ENCODE measurements at places on chromosomes 6 and 20.

DNA sequence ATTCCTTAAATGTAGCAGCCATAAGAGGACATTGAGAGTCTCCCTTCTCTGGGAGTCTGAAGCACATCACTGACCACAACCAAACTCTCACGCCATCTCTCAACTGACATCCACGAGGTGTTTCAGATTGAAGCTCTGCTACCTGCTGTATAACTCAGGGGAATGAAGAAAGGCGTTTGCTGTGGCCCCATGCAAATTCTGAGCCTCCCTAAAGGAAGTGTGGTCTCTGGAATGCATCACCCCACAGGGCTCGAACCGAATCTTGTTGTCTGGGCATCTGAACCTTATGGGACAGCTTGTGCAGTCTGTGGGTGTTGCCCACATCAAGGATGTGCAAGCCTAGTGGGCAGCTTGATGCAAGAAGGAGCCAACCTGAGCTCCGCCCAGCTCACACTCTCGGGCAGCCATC, 10.9 kb downstream of the PMEPA1 start:
- no peak for DNase-seq

DNA sequence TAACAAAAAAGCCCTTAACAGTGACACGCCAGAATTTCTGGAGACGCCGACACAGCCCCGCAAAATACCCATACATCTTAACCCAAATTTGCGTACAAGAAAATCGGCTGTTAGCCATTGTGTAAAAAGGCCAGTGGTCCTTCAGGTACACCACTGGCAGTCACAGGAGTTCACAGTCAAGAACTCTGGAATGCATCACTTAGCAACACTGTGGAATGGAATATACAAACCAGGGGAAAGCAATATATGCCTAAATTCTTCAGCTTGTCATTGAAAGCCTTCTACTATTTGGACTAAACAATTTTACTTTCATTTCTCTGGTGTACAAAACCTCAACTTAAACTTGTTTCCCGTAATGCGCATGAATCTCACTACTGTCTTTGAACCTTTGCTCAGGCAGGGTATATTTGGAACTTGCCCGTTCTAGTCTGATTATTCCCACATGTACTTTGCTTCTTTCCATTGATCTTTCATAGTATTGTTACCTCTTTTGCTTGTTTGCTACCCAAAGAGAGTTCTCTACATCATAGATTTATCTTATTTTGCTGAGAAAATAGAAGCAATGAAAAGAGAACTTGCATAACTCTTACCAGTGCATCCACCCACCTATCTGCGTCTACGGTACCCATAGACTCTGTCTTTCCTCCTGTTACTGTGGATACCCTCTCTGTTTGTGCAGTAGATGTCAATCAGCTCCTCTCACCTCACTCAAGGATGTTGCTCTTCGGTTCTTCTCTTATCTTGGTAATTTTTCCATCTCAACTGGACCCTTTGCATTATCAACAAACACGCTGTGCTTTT, at the start of gene ARMH2:
TSS of gene ARMH2 (minus strand) at position 178 of the 801 bp plus-strand sequence. CDS start at position 118, 60 bp downstream.
- no peak for DNase-seq

GRCh38 chr20:48706710-48707365, 121.0 kb downstream of the PREX1 start:
- no peak for DNase-seq

- DNase-seq: no peak
Observed at GRCh38 chr20:31870726-31871617, 538 bp downstream of the TTLL9 start.

DNA sequence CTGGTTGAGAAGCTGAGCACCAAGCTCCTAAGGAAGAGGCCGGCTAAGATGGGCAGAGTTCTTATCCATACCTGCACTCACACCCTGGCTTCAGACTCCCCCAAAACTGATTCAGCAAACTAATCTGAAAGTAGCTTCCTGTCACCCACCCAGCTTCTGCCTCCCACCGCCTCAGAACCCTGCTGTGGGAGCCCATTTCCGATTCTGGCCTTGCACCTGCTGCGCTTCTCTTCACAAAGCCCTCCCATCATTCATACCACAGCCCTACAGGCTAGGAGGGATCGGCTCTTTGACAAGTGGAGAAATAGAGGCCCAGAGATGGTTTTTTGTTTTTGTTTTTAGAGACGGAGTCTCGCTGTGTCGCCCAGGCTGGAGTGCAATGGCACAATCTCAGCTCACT, 28.7 kb downstream of the HM13 start:
- no peak for DNase-seq

DNA sequence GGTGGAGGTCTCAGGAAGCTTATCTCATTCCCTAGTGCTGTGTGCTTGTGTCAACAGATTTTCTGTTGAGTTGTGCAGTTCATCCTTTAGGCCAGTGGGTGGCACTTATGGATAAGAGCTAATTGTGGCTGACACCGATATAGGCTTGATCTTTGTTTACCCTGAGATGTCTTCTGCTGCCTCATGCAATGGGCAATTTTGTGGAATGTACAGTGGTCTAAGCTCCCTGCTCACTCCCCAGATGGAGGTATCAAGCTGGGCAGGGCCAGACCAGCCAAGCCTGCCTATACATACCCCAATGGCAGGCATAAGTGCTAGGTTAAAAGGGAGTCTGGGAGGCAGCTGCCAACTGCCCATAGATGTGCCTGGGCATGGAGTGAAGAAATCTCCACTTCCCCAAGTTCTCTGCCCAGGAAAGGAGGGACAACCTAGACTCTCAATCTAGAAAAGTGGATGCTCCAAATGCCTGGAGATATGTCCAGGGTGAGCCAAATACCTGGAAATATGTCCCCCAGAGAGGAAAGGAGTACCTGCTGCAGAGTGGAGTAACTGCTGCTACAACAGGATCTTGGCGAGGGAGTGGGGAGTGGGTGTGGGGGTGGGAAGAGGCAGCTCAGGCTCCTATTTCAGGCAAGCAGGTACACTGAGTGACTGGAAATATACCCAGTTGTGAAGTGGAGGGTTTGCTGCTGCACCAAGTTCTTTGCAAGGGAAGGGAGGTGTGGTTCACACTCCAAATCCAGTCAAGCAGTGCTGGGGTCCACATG, 53.2 kb upstream of the ARG1 start:
- peak; percentile 8 for DNase-seq

DNA sequence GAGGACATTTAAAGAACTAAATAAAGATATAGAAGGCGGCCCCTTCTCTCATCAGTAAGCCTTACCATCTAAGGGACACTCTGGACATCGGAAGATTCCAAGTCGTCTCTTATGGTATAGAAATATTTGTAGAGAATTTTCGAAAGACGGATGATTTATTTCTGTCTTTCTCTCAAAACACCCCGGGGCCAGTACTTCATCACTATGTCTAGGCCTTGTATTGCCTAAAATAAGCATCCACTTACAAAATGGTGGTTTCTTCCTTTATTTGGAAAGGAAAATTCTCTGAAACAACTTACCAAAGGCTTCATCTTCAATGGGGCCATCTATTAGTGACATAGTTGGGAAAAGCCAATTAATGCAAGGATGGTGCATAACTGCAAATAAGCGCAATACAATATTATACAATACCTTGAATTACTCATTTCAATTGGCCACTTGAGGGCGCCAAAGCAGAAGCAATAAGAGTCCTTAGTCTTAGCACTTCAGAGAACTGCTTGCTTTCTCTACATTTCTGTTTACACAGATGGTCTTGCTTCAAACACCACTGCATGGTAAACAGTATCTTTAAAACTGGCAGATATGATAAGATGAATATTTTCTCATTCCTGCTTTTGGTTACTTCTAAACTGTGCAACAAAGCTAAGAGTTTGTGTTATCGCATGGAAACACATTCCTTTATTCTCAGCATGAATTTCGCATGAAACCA, 113.2 kb downstream of the VIP start:
- DNase-seq: peak; percentile 88

- peak; percentile 70 for DNase-seq
Observed at GRCh38 chr6:17851001-17851719, 136.3 kb downstream of the KIF13A start.

- no peak for DNase-seq
Observed at GRCh38 chr6:6694368-6694780, 105.9 kb downstream of the LY86 start.

DNA sequence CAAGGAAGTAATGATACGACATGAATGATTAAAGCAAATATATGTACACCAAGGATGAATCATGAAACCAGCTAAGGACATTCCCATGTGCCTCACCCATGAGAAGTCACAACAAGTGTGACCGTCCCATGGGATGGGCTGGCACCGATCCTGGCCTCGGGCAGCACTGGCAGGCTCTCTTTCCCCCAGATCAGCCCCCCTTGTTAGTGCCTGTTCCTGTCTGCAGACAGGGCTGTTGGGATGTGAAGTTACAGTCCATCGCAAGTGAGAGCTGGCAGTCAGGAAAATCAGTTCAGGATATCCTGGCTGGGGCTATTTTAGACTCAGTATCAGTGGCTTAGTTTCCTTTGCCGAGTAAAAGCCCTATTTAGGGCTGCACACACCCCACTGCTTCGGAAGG, 129.2 kb upstream of the SNX9 start:
- DNase-seq: no peak

- no peak for DNase-seq
Observed at GRCh38 chr20:29409833-29410805, 1847.3 kb upstream of the DEFB115 start.

- no peak for DNase-seq
Observed at GRCh38 chr6:4394786-4395185, 259.4 kb upstream of the ECI2 start.

DNA sequence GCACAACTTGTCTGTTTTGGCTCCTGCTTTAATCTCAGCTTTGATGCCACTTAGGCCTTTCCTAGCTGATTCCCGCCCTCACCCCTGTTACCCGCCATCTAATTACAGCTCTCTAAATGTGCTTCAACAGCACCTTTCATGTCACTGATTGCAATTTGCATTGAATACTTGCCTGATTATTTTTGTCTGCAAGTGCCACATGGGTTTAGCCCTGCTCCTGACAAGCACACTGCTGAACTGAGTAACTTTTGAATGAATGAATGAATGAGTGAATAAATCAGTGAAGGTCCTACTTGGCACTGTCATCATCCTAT, 591 bp upstream of the DCBLD1 start:
- DNase-seq: peak; percentile 28

DNA sequence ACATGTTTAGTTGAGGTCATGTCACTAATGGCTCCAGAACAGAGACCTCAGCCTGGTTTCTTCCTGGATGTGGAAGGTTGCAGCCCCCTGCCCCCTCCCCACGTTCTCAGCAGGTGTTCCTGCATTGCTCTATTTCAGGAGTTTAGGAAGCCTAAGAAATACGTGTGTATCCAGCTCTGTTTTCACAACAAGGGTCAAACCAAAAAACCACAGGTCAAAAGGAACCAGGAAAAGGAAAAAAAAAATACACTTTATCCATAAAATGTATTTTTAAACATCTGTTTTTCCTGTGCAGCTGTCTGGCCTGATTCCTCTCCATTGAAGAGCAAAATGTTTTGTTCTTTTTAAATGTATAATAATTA, 107.9 kb upstream of the PLEKHG1 start:
- DNase-seq: no peak

GRCh38 chr6:109456710-109457561, 1.4 kb upstream of the MICAL1 start:
- peak; percentile 93 for DNase-seq

GRCh38 chr6:118650582-118651281, 659 bp downstream of the CEP85L start:
- DNase-seq: peak; percentile 35

- DNase-seq: no peak
Observed at GRCh38 chr6:37551867-37552266, 52.2 kb upstream of the CCDC167 start.

DNA sequence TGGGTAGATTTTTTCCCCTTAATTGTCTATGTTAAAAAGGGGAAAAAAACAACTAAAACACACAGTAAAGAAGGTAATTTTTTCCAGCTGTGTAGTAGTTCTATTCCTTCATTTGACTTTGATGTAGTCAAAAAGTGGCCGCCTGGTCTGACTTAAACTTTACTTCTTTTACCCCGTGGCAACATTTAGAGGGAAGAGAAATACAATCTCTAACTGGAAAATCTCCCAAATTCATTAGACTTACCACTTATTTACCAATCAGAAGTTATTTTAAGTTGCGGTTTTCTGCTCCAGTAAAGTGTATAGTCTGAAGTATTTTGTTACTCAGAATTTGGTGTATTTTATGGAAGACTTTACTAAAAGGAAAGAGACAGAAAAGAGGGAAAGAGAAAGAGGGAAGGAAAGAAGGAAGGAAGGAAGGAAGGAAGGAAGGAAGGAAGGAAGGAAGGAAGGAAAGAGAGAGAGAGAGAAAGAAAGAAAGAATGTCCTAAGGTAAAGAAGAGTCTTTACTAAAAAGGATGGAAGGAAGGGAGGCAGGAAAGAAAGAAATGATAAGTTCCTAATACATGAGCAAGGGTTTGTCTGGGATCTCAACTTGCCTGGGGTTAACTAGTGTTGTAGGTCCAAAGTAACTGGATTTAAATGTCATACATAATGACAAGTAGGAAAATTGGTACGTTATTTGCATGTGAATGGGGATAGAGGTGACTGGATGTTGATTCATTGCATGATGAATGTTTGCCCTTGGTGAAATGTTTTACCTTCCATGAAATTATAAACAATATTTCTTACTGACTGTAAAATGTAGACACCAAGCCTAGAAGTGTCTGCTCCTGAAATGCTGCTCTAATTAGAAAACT, 135.1 kb downstream of the SAMD5 start:
- no peak for DNase-seq

DNA sequence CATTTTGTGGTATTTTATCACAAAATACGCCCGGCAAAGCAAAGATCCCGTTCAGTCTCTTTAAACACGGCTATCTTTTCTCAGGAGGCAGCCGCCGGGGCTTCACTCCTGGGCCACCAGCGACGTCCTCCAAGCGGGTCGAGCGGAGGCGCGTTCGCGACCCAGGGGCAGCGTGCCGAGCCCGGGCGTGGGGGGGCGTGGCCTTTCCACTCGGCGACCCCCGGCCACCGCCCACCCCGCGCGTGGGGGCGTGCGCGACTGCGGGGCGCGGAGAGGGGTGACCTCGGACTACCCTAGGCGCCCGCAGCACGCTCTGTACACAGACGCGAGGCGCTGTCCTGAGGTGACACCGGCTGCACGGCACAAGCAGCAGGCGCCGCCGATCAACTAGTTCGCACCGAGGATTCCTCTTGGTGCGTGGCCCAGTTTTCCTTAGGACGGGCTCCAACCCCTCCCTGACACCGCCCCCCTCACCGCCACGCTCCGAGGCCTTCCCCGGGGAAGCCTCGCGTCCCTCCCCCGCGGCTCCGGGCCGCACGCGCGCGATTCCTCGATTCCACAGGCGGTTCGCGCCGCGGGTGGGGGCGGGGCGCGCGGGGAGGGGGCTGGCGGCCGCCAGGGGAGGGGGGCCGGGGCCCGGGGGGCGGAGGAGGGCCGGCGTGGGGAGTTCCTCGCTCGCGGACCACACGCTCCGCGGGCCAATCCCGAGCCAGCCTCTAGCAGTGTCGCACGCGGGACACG, 1.1 kb upstream of the JARID2 start:
- DNase-seq: peak; percentile 84

DNA sequence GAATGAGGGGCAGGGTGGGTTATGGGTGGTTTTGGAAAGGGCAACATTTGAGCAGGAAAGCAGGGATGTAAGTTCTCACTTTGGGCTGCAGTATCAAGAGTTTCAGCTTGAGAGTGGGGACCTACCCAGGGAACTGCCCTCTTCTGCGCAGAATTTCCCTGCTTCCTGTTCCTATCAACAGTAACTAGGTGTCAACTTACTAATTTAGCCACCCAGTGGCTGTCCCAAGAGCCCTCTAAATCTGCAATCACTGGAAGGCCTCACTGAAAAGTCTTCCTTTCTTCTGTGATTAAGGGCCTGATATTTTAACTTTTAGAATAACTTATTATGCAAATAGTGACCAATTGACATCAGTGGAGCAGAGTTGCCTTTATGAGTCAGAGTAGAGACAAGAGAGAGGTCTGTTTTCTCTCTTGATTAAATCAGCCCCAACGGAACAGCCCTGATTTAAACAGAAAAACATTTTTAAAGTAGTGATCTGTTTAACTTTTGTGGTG, 118.2 kb upstream of the RIPOR2 start:
- no peak for DNase-seq

- peak; percentile 23 for DNase-seq
Observed at GRCh38 chr20:6178537-6178936, 55.7 kb upstream of the FERMT1 start.
